ENCODE measurements at places on chromosomes 1 and 21.

GRCh38 chr1:22326931-22327330 is 124.7 kb upstream of the ZBTB40 start:
- DNase-seq, result no peak

GRCh38 chr1:77316966-77317365 is 35.1 kb downstream of the AK5 start:
- DNase-seq, result no peak

DNA sequence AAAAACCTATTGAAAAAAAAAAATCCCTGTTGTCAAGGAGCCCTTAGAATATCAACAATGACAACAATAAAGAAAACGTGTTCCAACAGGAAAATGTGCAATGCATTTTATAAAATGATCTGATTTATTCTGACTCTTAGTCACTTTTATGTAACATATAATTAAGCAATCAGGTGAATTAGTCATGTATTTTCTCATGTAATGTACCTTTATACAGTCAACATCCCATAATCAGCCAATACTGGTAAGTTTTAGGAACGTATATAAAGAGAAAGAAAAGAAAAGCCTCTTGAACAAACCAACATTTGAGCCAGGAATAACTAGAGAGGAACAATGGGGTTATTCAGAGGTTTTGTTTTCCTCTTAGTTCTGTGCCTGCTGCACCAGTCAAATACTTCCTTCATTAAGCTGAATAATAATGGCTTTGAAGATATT is at the start of gene CLCA4:
Gene CLCA4, plus strand, starts transcription at position 292 of the 435 bp plus-strand sequence. Its CDS starts 42 bp downstream, at position 334.
- DNase-seq, result no peak

- DNase-seq, result no peak
Measured at GRCh38 chr1:244349103-244349531, 102.6 kb downstream of the ADSS2 start.

- DNase-seq, result no peak
Measured at GRCh38 chr1:224703702-224704101, 87.6 kb downstream of the CNIH3 start.

DNA sequence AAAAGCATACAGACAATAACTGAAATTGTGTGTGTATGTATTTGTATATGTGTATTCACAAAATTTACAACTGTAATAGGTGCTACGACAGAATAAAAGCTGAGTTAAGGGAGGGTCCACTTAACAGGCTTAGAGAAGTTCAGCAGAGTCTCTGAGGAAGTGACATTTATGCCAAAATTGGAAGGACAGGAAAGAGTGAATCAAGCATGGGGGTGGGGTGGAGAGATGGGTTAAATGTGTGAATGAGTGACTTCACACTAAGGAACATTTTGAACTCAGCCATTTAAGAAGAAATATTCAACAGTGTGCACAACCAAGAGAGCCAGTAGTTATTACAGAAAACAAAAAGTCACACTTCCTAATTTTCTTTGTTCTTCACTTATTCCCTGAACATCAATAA is 53.8 kb upstream of the RGS1 start:
- peak; percentile 51 for DNase-seq

DNA sequence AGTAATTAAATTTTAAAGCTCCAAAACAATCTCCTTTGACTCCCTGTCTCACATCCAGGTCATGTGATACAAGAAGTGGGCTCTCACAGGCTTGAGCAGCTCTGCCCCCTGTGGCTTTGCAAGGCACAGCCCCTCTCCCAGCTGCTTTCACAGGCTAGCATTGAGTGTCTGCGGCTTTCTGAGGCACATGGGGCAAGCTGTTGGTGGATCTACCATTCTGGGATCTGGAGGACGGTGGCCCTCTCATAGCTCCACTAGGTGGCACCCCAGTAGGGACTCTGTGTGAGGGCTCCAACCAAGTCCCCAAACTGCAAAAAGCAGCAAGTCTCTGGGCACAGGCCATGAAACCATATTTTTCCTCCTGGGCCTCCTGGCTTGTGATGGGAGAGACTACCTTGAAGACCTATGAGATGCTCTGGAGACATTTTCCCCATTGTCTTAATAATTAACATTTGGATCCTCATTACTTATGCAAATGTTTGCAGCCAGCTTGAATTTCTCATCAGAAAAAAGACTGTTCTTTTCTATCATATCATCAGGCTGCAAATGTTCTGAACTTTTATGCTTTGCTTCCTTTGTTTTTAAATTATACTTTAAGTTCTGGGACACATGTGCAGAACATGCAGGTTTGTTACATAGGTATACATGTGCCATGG is 554.1 kb upstream of the OLFM3 start:
- no peak for DNase-seq

- DNase-seq, result no peak
Measured at GRCh38 chr1:1175221-1176062, 1.8 kb downstream of the TTLL10 start.

DNA sequence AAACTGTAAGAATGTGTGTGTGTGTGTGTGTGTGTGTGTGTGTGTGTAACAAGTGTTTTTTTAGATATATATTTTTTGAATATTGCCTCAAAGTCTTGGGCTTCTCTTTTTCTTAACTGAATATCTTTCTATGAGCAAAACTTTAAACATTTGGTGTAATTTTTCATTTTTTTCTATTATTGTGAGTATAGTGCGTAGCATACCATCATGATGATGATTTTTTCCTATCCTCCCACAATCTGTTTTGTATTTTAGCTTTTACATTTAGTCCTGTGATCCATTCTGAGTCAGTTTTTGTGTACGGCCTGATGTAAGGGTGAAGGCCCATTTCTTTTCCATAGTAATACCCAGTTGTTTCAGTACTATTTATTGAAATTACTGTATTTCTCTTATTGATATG is 680.6 kb downstream of the TTLL7 start:
- no peak for DNase-seq

DNA sequence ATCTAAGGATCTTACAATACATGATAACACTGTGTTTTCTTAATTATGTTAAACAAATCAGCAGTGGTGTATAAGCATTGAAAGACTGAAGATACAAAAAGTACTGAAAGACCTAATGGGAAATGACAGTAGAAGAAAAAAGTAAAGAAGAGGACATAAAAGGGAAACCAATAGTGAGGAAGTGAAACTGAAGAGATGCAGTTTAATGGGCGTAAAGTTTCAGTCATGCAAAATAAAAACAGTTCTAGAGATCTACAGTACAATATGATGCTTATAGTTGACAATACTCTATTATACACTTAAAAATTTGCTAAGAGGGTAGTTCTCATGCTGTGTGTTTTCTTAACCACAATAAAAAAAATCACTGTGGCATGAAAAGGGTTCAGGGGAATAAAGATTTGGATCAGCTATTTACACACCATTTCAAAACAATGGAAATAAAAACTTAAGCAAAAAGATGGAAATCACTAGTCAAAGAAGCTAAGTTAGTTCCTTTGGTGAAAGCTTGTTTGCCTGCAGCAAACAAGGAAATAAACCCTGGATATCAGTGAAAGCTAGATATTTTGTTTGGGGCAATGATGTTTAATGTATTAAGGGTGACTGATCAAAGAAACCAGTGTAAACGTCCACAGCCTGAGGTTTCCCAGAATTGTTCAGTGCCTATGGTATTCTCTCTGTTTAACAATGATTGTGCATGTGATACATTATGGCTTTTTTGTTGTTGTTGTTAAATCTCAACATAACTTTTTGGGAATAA is 1160.8 kb upstream of the ADGRL2 start:
- DNase-seq, result no peak

GRCh38 chr21:45319461-45320211 is 31.9 kb upstream of the POFUT2 start:
- no peak for DNase-seq

- DNase-seq, result no peak
Measured at GRCh38 chr1:26239936-26240335, 5.9 kb downstream of the CEP85 start.

DNA sequence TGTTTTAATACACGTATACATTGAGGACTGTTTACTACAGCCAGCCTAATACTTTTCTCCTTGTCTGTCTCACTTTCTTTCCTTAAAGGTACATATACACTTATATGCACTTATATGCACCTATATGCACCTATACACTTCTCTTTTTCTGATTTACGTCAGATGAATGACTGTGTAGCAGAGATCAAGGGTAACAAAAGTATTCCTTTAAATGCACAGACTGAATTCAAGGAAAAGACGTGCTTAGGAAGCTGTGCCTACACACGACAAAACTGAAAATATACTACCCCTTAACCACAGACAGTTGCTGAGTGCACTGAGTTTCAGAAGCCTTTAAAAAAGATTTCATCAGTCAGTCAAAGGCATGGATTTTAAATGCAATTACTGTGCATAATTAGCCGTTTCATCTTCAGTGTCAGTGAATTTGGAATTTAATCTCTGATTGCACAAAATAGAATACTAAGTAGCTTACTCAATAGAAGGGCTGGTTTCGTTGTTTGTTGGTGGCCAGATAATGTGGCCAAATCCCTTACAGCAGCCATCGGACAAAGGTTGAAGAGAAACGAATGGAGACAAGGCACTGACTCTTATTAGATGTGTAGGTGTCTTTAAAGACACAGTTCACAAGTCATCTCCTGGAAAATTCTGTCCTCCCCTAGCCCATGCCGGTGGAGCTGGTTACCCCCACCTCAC is 38.3 kb upstream of the TARBP1 start:
- DNase-seq, result no peak

GRCh38 chr1:162019006-162019405 is 4.7 kb downstream of the OLFML2B start:
- no peak for DNase-seq

GRCh38 chr1:183609313-183609712 is 19.1 kb upstream of the NCF2 start:
- DNase-seq, result no peak

- no peak for DNase-seq
Measured at GRCh38 chr1:217948741-217949140, 317.6 kb downstream of the SPATA17 start.

DNA sequence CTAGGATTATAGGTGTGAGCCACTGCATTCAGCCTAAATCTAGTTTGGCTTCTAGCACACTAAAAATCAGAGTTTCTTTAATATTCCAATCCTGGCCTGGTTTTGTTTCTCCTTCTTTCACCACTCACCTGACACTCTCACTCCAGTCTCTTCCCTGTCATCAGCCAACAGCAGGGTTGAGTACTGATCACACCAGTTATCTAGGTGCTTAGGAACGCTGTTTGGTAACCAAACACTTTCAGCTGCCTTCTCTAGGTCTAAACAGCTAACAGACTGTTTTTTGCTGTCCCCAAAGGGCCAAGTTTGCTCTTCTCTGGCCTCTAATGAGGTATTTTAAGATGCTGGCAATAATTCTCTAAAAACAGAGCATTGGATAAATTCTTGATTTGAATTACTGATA is 17.7 kb upstream of the FRRS1 start:
- no peak for DNase-seq

- no peak for DNase-seq
Measured at GRCh38 chr1:56524263-56524662, 55.1 kb downstream of the PLPP3 start.

- DNase-seq, result no peak
Measured at GRCh38 chr1:183293241-183293640, 107.2 kb downstream of the LAMC2 start.

GRCh38 chr1:51986718-51987117 is 3.8 kb downstream of the RAB3B start:
- DNase-seq, result no peak

DNA sequence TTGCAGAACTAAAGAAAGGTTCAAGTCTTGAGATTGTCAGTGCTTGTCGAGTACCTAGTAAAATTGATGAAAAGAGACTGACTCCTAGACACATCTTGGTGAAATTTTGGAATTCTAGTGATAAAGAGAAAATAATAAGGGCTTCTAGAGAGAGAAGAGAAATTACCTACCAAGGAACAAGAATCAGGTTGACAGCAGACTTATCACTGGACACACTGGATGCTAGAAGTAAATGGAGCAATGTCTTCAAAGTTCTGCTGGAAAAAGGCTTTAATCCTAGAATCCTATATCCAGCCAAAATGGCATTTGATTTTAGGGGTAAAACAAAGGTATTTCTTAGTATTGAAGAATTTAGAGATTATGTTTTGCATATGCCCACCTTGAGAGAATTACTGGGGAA is 16.3 kb downstream of the L1TD1 start:
- no peak for DNase-seq

DNA sequence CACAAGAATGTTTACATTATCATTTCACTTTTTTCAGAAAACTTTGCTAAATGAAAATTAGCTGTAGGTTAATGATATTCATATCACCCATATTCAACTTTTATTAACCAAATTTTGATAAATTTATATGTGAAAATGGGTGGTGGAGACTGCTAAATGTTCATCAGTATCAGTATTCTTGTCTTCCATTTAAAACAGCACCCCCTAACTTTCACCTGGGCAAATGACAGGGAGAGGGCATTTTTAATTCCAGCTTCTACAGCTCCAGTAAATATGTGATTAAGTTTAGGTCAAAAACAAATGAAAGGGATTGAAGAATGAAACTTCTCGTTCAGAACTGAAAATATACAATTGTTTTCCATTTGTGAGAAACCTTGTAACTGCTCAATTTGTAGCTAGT is 722.2 kb downstream of the KCNT2 start:
- no peak for DNase-seq

GRCh38 chr1:55827350-55827749 is 612.2 kb upstream of the USP24 start:
- no peak for DNase-seq

DNA sequence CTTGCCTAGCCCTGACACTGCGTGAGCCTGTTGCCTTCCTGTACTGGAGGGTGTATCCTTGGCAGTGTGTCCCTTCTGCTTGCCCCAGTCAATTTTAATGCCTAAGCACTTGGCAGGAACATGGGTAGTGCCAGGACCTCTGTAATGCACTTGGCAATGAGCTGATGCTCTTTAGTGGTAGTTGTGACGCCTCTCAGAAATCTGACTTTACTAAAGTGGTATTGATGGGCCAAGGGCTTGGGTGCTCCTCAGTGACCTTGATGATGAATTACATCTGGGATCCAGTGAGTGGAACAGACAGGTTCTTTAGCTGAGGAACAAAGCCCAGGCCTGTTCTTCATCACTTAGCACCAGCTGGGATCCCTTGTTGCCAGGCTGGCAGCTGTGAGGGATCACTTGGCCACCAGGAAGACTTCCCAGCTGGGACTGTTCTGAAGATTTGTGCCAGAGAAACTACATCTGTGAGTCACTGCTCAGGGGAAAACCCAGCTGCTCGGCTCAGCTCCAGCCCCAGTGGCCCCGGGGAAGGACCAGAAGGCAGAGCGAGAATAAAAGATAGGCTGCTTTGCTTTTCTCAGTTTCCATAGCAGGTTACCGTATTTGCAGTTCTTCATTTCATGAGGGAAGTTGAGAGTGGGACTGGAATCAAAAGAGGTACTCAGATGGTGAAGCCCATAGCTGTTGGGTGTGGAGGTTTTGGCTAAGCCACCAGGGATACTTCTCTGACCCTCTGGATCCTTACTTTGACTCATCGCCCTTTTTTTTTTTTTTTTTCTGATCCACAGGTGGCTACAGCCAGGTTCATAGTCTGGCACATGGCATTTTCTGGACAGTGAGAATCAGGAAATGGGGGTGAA is 28.5 kb upstream of the KCNA2 start:
- peak; percentile 75 for DNase-seq

Data from stimulated activated CD4-positive, alpha-beta T cell treated with anti-CD3 and anti-CD28 coated beads, Interleukin-2, amount 100 ng/mL, for 24 hours (primary cell).